ENCODE measurements at places on chromosomes 7 and 10. TPM values are rescaled to one million over a fixed set of nuclear protein-coding genes. Genes with fewer than 3 reads are reported as not detected.
A peak's percentile ranks its signal among the peaks of the same experiment; 100 is the strongest.

The PRTFDC1 gene
- 34.3 TPM for polyA plus RNA-seq

The MYPN gene
- polyA plus RNA-seq = 0.16 TPM

The SPDYE6 gene
- 4.3 TPM for polyA plus RNA-seq

The POM121 gene
- 44.6 TPM for polyA plus RNA-seq

The PAX4 gene
- polyA plus RNA-seq = 2.8 TPM

The ZNF488 gene
- 2.2 TPM for polyA plus RNA-seq

The CYP2W1 gene
- 598 TPM for polyA plus RNA-seq

DNA sequence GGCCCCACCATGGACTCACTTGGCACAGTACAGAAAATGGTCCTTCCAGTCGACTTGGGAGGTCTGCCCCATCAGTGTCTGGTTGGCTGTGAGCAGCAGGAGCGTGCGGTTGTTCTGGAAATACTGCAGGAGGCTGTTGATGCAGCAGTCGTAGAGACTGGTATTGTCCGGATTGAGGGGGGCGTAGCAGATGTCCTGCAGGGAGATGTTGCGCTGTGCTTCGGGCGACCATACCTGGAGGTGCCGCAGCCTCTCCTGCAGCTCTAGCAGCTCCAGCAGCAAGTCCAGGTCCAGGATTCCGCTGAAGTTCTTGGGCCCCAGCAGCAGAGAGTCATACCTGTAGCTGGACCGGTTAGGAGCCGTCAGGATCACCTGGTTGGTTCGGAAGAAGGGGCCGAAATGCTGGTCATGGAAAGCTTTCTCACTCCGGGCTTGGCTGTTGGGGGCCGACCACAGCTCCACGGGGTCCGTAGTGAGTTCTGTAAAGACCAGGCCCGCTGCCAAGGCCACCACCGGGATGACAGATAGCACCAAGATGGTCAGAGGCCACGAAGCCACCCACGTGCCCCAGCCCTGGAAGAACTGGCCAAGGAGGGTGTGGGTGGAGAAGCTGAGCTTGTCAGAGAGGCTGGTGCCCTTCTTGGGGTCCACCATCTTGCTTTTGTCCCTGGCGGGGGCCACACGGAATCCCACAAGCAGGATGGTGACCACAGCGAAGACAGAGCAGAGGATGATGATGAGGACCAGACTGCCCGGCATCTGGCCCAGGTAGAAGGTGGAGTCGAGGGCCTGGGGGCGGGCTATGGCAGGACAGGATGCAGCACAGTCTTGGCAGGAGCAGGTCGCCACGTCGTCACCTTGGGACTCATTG lies 2.1 kb downstream of the NPC1L1 start:
- H3K4me3 ChIP-seq = peak overlapping the region; percentile 34
- H3K4me1 ChIP-seq = peaks cover 77% of the 10 kb centered on the region
- H3K36me3 ChIP-seq = peaks cover 16% of the 10 kb centered on the region
- no peak for DNase-seq
- H3K27me3 ChIP-seq = no peaks in the 10 kb centered on the region
- H3K27ac ChIP-seq = no peak overlapping the region

DNA sequence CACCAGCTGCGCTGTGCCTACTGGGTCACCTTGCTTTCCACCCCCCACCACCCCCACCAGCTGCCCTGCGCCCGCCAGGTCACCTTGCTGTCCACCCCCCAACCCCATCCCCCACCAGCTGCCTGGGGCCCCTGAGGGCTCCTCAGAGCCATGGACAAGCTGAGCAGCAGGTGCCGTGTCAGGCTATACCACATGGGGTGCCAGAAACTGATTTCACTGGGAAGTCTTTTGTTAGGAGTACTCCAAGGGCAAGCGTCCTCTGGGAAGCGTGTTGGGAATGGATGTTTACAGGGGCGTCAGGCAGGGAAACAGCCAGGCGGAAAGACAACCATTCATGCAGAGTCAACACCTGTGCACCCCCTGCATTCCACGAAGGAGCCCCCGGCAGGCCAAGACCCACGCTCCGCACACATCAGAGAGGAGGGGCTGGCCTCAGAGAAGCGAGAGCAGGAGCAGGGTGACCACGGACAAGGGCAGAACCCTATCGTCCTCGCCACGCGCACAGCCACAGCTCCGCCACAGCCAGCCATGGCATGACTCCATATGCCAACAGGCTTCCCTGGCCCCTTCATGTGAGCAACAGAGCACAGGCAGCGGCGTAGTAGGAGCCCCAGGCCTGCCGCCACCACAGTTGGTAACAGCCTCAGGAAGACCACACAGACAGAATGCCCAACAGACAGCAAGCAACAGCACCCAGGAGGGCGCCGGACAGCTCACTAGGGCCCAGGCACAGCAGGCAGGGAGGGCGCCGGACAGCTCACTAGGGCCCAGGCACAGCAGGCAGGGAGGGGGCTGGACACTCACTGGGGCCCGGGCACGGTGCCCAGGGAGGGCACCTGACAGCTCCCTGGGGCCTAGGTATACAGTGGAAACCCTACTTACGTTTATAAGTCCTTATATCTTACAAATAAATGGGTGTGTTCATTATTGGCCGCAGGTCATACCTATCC lies 180.8 kb downstream of the MAD1L1 start:
- H3K36me3 ChIP-seq = no peaks in the 10 kb centered on the region
- no peak for DNase-seq
- H3K27me3 ChIP-seq = no peaks in the 10 kb centered on the region
- no peak overlapping the region for H3K4me3 ChIP-seq
- no peak overlapping the region for H3K27ac ChIP-seq

- H3K36me3 ChIP-seq = peaks cover 15% of the 10 kb centered on the region
- no peak for DNase-seq
- no peaks in the 10 kb centered on the region for H3K4me1 ChIP-seq
- H3K27ac ChIP-seq = no peak overlapping the region
- H3K4me3 ChIP-seq = no peak overlapping the region
- no peaks in the 10 kb centered on the region for H3K27me3 ChIP-seq
These were observed 38.1 kb downstream of the WASL start for GRCh38 chr7:123710683-123711082.

DNA sequence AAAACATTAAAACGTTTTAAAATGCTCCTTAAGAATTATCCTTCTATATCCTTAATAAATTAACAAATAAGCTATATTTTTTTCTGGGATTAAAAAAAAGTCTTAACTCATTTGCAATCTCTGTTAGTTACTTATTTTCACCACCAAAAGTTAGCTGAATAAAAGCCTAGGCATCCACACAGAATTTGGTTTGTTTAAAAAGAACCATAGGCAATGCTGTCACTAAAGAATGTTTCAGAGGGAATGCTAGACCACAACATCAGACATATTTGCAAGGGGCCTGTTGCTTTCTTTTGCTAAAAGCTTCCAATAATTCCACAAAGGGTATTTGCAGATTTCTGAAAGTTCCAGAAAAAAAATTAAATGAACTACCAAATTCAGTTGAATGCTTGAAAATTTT lies 244.2 kb downstream of the POU6F2 start:
- H3K27me3 ChIP-seq = no peaks in the 10 kb centered on the region
- H3K27ac ChIP-seq = no peak overlapping the region
- no peak overlapping the region for H3K4me3 ChIP-seq
- no peak for DNase-seq
- no peaks in the 10 kb centered on the region for H3K36me3 ChIP-seq

- H3K4me1 ChIP-seq = peaks cover 3% of the 10 kb centered on the region
- no peaks in the 10 kb centered on the region for H3K27me3 ChIP-seq
- peaks cover 16% of the 10 kb centered on the region for H3K36me3 ChIP-seq
- no peak overlapping the region for H3K27ac ChIP-seq
These were observed 13.6 kb downstream of the TMEM236 start for GRCh38 chr10:17765602-17766001.

DNA sequence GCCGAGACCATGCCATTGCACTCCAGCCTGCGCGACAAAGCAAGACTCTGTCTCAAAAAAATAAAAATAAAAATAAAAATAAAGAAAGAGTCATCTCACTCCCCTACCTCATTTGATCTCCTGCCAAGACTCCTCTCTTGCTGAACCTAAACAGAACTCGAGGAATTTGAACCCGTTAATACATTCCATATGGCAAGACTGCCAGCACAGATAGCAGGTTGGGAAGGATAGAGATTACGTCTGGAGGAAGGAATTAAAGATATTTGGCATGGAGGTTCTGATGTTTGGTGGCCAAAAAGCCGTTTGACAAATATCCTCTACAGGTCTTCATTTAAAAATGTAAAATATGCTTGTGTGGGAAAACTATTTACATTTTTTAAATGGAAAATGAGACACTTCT lies 549.6 kb downstream of the HTR7 start:
- H3K36me3 ChIP-seq = no peaks in the 10 kb centered on the region
- DNase-seq = no peak
- H3K27ac ChIP-seq = no peak overlapping the region
- H3K27me3 ChIP-seq = no peaks in the 10 kb centered on the region
- H3K4me3 ChIP-seq = no peak overlapping the region
- no peaks in the 10 kb centered on the region for H3K4me1 ChIP-seq

- H3K4me1 ChIP-seq = no peaks in the 10 kb centered on the region
- DNase-seq = no peak
- H3K36me3 ChIP-seq = no peaks in the 10 kb centered on the region
- no peak overlapping the region for H3K27ac ChIP-seq
- H3K27me3 ChIP-seq = no peaks in the 10 kb centered on the region
These were observed 22.7 kb upstream of the NPTX2 start for GRCh38 chr7:98594348-98594747.

GRCh38 chr7:8259586-8260222 lies 2.3 kb downstream of the ICA1 start:
- H3K4me3 ChIP-seq = no peak overlapping the region
- H3K4me1 ChIP-seq = peaks cover 10% of the 10 kb centered on the region
- H3K27me3 ChIP-seq = no peaks in the 10 kb centered on the region
- no peaks in the 10 kb centered on the region for H3K36me3 ChIP-seq
- H3K27ac ChIP-seq = no peak overlapping the region

DNA sequence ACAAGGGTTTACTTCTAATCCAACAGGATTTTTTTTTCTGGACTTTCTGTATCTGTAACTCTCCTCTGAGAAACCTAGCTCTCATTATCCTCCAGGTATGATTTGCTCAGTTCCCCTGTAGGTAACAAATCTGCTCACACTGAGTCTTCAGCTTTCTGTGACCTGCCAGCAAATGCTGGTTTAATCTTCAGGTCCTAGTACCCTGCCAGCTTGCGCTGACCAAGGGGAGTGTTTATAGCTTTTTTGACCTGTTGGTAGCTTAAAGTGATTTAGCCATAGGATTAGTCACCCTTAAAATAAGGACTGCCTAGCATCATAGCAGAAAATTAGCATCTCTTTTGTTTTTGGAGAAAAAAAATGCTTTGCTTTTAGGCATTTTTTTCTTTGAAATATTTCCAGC lies 22.4 kb downstream of the SND1 start:
- H3K36me3 ChIP-seq = peaks cover 24% of the 10 kb centered on the region
- no peaks in the 10 kb centered on the region for H3K27me3 ChIP-seq
- no peaks in the 10 kb centered on the region for H3K4me1 ChIP-seq
- H3K27ac ChIP-seq = no peak overlapping the region
- DNase-seq = no peak

- H3K36me3 ChIP-seq = no peaks in the 10 kb centered on the region
- no peak overlapping the region for H3K27ac ChIP-seq
- H3K27me3 ChIP-seq = no peaks in the 10 kb centered on the region
- H3K4me1 ChIP-seq = peaks cover 15% of the 10 kb centered on the region
- H3K4me3 ChIP-seq = no peak overlapping the region
These were observed 34.8 kb upstream of the ADO start for GRCh38 chr10:62769574-62770242.

- H3K27ac ChIP-seq = no peak overlapping the region
- H3K4me3 ChIP-seq = no peak overlapping the region
- H3K36me3 ChIP-seq = no peaks in the 10 kb centered on the region
- H3K27me3 ChIP-seq = no peaks in the 10 kb centered on the region
- peaks cover 2% of the 10 kb centered on the region for H3K4me1 ChIP-seq
These were observed 34.6 kb upstream of the MALRD1 start for GRCh38 chr10:19014034-19014433.

DNA sequence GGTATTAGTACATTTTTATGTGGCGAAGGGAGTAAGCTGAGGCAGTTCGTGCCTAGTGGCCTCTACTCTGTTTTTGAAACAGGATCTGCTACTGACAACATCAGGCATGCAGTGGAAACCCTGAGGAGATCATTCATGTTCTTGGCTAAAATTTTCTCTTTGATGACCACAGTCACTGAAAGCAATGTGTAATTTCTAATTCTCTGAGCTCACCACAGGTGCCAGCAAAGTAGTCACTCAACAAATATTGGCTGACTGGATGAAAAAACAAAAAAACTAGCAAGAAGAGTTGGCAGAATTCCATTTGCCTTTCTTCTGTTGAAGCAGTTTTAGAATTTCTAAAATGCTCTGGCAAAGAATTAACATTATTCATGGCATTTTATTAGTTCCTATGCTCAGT lies 176.5 kb upstream of the KCTD7 start:
- H3K36me3 ChIP-seq = no peaks in the 10 kb centered on the region
- DNase-seq = no peak
- H3K4me3 ChIP-seq = no peak overlapping the region
- no peaks in the 10 kb centered on the region for H3K4me1 ChIP-seq
- H3K27ac ChIP-seq = no peak overlapping the region

All from large intestine (tissue), 12 donors.